Heart left ventricle (tissue), 16 donors: ENCODE measurements at places on chromosomes 2 and 18. TPM values are rescaled to one million over a fixed set of nuclear protein-coding genes. Genes with fewer than 3 reads are reported as not detected.

TGFA gene
- 1.1 TPM for total RNA-seq

ZNF396 gene
- 1.7 TPM for total RNA-seq

NXPH2 gene
- not detected for total RNA-seq

WDFY1 gene
- total RNA-seq: 15.6 TPM

AMER3 gene
- not detected for total RNA-seq
